ENCODE measurements at places on chromosomes 13 and 19. TPM values are rescaled to one million over a fixed set of nuclear protein-coding genes. Genes with fewer than 3 reads are reported as not detected.

Gene LATS2
- total RNA-seq, result 1.1 TPM

Gene TJP3
- total RNA-seq, result 1.6 TPM

Gene DNASE2
- 30.9 TPM for total RNA-seq

Gene ZNF57
- 3.9 TPM for total RNA-seq

Gene KCNJ14
- total RNA-seq, result 1.7 TPM

Gene FPR3
- not detected for total RNA-seq

Gene GRIN3B
- total RNA-seq, result not detected

Gene KLK15
- total RNA-seq, result not detected

Gene ZNF583
- total RNA-seq, result 0.55 TPM

Gene ZNF274
- total RNA-seq, result 14.6 TPM

Gene CLDND2
- 0.72 TPM for total RNA-seq

Gene ZNF534
- not detected for total RNA-seq

Gene ACTN4
- total RNA-seq, result 119 TPM

Gene MCEMP1
- not detected for total RNA-seq

Gene CACNG7
- total RNA-seq, result not detected

Gene ACP7
- not detected for total RNA-seq

Gene SMIM44
- not detected for total RNA-seq

Gene ANKRD10
- total RNA-seq, result 82.5 TPM

Gene WTIP
- total RNA-seq, result 0.89 TPM

Gene DPF1
- total RNA-seq, result 0.77 TPM

Gene CASP14
- total RNA-seq, result not detected

Gene SLAIN1
- total RNA-seq, result 18.0 TPM

Gene SPATA13
- total RNA-seq, result 56.8 TPM

Gene NLRP5
- not detected for total RNA-seq

Gene ZNF573
- total RNA-seq, result 6.1 TPM

Gene GAPDHS
- not detected for total RNA-seq

Gene HOMER3
- not detected for total RNA-seq

Gene GPC5
- total RNA-seq, result 0.38 TPM

Gene EPS8L1
- 0.88 TPM for total RNA-seq

Gene CPB2
- total RNA-seq, result not detected

Gene PSG4
- not detected for total RNA-seq

Gene ZNF560
- total RNA-seq, result not detected

Gene ZNF492
- total RNA-seq, result 1.6 TPM

Gene GARIN5A
- not detected for total RNA-seq

Gene RASAL3
- 66.2 TPM for total RNA-seq

Gene ZNF723
- not detected for total RNA-seq

Gene ZSWIM9
- 6.1 TPM for total RNA-seq

Gene SIGLEC10
- total RNA-seq, result not detected

Gene ZNF610
- total RNA-seq, result 0.64 TPM

Gene FXYD3
- total RNA-seq, result not detected

Gene SYDE1
- total RNA-seq, result 1.1 TPM

Gene CA11
- total RNA-seq, result 14.9 TPM

Gene ZBTB7A
- 11.3 TPM for total RNA-seq

Gene TMEM86B
- total RNA-seq, result 6.8 TPM

Gene EFNA2
- total RNA-seq, result not detected

Gene NAT14
- 7.6 TPM for total RNA-seq

Gene DACH1
- total RNA-seq, result not detected

Gene SWSAP1
- 2.1 TPM for total RNA-seq

Gene PTH2
- not detected for total RNA-seq

Gene CRX
- not detected for total RNA-seq

Gene SBK2
- not detected for total RNA-seq

Gene SIGLEC9
- 1.9 TPM for total RNA-seq

Gene PLEKHJ1
- total RNA-seq, result 56.9 TPM

Gene CARM1
- total RNA-seq, result 89.3 TPM

Gene TNFRSF19
- total RNA-seq, result not detected

Gene OR10H3
- not detected for total RNA-seq

Gene ZNF813
- 4.5 TPM for total RNA-seq

Gene LILRB5
- not detected for total RNA-seq

All from activated naive CD4-positive, alpha-beta T cell treated with anti-CD3 and anti-CD28 coated beads for 36 hours (primary cell).